ENCODE measurements at places on chromosomes 16 and 17. TPM values are rescaled to one million over a fixed set of nuclear protein-coding genes. Genes with fewer than 3 reads are reported as not detected.
A peak's percentile ranks its signal among the peaks of the same experiment; 100 is the strongest.

GRCh38 chr17:75809631-75810111, 25.1 kb downstream of the UNK start:
- peak; percentile 45 for DNase-seq

DNA sequence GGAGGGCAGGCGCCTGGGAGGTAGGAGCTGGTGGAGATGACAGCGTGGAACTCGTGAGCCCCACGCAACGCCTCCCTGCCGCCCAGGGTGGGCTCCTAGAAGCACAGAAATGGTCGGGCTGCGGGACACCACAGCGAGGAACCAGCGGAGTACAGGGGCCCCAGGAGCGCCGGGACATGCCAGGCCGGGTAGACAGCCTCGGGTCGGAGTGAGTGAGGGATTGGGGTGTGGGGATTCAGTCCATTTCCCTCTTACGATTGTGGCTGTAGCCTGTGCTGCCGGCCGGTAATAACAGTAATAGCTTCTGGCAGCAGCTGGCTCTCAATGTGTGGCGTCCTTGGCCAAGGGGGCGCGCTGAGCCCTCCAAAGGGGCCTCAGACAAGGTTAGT, 12.2 kb upstream of the CES3 start:
- DNase-seq = no peak

- DNase-seq = no peak
Measured at GRCh38 chr16:89319886-89320781, 102.6 kb downstream of the ZNF778 start.

DNA sequence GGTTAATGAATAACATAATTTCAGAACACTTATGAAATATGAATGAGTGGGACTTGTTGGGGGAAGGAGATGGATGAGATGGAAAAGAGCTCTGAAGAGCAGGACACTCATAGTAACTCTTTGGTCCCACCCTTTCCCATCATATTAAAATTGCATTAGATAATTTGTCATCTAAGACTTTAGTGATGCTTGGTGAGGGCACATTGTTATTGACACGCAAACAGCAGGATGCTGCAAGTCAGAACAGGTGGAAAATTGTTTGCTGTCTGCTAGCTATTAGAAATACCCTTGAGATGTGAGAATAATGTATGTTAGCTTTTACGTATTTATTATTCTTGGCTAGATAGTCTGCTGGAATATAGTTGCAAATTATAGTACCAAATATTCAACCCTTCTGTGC, 75.7 kb downstream of the TANC2 start:
- no peak for DNase-seq

DNA sequence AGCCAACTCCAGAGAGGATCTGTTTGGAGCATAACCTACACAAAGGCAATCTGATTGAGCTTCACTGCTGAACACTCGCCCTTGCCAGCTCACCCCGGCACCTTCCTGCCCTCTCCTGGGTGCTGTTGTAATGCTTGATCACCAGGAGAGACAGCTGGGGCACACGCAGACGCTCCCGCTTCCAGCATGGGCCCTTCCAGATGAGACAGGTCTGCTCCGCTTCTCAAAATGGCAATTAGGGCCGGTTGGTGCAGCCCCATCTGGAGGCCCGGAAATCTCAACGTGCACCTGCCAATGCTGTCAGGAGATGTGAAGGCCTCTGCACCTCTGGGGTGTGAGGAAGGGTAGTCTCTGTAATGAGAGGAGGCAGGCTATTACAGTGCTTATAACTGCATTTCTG, 206.1 kb downstream of the ABCC12 start:
- DNase-seq = no peak

DNA sequence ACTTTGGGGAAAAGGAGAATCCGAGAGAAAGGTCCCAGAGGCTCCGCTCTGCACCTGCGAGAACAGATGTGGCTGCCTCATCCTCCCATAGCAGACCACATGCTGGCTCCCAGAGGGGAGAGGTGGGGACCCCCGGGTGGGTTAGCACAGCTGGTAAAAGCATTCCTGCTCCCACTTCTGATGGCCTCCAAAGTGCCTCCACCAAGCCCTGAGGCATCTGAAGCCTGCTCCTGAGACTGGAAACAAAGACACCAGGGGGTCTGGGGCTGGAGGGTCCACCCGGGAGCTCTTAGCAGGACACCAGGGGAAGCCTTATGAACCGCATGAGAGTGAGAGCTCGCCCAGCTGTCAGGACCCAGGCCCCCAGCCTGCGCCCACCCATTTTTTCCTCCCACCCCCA, 46.4 kb downstream of the ZNF423 start:
- DNase-seq = no peak

DNA sequence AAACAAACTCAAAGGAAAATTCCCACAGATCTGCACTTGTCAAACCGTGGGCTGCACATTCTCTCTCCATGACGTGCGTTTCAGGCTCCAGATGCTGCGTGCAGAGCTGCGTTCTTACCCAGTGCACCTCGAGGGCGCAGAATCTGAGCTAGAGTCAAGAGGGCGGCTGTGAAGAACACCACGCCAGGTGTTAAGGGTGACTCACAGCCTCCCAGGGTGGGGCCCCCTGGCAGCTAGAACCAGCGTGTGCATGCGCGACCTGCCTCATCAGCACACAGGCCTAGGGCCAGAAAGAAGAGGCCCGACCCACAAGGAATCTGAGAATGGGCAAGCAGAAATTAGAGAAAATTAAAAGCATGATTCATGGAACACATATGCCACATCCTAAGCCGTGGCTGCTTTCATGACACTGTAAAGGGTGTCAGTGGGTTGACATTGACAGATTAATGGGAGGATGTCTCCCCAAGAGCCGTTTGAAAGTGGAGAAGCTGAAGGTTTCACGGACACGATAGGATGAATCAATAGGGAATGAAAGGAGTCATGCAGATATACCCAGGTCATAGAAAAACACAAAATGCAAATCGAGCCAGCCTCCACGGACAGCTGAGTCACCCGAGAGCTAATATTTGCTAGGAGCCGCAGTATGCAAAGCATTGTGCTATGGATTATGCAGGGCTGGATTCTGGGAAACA, 29.0 kb downstream of the MARCHF10 start:
- peak; percentile 54 for DNase-seq

Gene ENPP7
- 17.2 TPM for total RNA-seq

GRCh38 chr16:19109288-19109664, 4.5 kb upstream of the ITPRIPL2 start:
- no peak for DNase-seq

Gene CACNA1G
- total RNA-seq = not detected

Gene RASL10B
- total RNA-seq = not detected

DNA sequence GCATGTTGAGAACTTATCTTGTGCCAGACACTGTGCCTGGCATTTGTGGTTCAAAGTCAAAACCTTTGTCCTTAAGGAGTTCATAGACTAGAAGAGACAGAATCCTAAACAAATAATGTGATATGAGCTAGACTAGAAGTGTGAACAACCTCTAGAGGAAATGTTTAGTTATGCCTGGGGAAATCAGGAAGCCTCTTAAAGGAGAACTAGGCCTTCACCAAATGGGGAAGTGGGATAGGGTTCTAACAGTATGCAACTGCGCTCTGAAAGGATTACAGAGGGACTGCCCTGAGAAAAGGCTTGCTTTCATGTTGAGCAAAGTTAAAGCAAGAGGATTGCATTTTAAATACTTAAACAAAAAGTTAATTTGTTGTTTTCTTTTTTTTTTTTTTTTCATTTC, 4.9 kb downstream of the RUNDC1 start:
- no peak for DNase-seq

Gene NKD1
- total RNA-seq = 3.0 TPM

GRCh38 chr17:38326996-38327792, 16.6 kb downstream of the GPR179 start:
- DNase-seq = no peak

Gene GOSR2
- 125 TPM for total RNA-seq

GRCh38 chr17:7440113-7440833, 961 bp downstream of the FGF11 start:
- no peak for DNase-seq

DNA sequence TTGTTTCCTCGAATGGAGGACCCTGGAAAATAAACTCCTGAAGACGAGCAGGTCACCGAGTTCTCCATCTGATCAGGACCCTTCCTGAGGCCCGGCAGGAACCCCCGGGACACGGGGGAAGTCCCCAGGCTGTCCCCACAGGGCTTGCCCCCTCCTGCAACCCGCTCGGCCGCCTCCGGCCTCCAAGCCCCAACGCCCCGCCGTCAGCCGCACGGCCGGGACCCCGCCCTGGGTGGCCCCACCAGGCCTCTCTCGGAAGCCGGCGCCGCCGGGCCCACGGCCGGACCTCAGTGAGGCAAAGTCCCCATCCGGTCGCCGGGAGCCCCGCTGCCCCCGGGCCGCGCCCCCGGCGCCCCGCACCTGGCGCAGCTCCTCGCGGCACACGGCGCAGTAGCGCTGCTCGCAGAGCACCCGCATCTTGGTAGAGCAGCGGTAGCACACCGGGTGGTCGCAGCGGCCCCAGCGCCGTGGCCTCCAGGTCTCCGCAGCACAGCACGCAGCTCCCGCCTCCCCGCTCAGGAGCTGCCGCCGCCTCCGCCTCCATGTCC, 383 bp downstream of the ZNF598 start:
- no peak for DNase-seq

DNA sequence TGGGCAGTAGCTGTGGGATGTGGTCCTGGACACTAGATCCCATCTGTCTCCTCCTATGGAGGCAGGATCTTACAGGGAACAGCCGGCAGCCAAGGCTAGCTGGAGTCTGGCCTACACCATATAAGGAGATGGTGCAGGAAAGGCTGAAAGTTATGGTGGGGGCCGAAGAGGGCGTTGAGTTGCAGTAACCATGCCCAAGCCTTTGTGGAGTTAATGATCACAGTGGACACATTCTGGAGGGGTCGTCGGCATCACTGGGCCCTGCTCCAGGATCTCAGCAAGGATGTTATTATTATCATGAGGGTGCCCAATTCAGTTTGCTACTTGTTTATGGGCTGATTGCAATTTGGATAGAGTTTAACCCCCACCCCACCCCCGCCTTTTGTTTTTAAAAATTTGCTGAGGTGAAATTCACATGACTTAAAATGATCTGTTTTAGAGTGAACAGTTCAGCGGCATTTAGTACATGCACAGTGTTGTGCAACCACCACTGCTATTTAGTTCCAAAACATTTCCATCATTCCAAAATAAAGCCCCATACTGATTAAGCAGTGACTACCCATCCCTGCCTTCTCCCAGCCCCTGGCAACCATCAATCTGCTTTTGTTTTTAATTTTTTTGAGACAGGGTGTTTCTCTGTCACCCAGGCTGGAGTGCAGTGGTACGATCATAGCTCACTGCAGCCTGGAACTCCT, 184.3 kb upstream of the CACNG3 start:
- DNase-seq = no peak

DNA sequence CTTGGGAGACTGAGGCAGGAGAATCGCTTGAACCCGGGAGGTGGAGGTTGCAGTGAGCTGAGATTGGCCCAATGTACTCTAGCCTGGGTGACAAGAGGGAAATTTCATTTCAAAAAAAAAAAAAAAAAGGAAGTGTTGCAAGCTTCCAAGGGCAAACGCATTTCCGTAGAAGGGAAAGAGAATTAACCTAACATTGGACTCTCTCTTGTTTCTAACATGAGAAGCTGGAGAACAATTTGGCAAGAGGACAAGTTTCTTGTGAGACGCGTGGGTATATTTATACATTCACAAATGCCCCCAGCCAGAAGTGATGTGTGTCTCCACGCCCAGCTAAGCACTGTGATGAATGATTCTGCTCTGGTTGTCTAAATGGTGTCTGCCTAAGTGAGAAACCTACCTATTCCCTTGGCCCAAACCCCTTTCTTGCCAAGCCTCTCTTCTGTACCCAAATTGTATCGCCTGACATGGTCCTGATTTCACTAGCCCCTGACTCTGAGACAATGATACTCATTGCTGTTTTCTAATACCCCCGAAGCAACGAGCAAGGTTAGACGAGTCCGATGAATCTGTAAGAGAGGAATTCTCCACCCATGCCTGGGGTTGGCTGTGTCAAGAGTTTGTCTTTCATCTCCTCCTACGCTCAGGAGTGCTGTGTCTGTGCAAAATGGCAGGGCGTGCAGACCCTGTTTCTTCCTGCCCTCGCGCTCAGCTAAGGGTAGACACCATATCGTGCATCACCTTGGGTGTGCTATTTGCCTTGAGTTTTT, 14.2 kb upstream of the ST6GALNAC2 start:
- DNase-seq = no peak

DNA sequence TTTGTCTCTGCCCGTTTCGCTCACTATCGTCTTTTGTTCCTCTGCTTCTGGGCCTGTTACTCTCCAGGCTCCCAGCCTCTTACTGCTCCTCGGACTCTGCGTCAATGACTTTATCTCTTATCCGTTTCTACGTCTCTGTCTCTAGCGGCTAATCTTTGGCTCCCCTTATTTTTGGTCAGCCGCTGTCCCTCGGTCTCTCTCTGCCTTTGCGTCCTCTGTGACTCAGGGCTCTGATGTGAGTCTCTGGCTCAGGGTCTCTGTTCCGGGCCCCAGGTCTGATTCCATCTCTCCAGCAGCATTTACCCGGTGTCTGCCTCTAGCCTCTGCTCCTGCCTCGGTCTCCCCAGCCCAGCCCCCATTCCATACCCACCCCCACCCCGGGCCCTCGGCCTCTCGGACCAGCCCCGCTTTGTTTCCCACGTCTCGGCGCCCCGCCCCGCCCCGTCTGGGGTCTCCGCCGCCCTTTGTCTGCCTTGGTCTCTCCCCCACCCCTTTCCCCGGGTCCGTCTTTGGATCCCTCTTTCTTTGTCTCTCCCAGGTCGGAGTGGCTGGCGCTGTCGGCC, 547 bp upstream of the ZNF48 start:
- DNase-seq = no peak

DNA sequence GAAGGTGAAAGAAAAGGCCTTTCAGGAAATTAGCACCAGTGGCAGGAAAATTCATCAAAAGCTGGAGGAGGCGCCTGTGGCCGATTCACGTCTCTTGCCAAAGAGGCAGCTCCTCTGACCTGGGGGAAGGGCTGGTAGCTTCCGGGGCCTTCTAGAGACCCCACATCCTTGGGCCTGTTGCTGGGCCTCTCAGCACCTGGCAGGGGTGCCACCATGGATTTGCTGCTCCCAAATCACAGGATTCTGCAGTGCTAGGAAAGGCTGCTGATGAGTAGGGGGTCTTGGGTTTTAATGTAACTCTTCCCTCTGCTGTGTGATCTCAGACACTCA, 11.6 kb upstream of the CBFB start:
- peak; percentile 38 for DNase-seq

DNA sequence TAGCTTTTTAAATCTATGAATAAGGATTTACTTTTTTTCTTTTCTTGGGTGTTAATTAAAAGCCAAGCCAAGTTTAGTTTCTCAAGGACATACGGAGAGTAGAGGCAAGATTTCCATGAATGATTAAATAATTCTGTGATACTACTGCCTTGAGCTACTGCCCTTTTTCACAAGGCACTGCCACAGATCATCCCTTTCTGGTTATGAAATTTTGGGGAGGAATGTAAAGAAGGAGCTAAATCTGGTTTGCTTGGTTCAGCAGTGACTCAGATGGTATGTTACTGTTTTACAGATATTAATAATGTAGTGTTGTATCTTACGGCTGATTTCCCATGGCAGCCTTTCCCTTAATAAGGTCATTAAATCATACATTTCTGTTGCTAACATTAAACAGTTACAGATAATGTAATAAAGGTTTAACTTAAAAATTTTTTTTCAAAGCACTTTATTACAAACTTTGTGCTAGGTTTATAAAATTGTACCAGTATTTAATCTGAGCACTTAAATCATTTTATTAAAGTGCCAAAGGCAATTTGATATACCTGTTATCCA, 2.6 kb downstream of the WSB1 start:
- no peak for DNase-seq

Gene TRIM37
- 9.8 TPM for total RNA-seq

Gene ATP2C2
- 84.2 TPM for total RNA-seq
